Activated CD4-positive, alpha-beta T cell treated with anti-CD3 and anti-CD28 coated beads, Interleukin-2, amount 50 U/mL, for 1 hour (primary cell): ENCODE measurements at places on chromosomes 1 and 21.

- no peak for DNase-seq
Measured at GRCh38 chr1:64480999-64481772, 11.3 kb downstream of the CACHD1 start.

- DNase-seq, result no peak
Measured at GRCh38 chr1:10953505-10954193, 58.8 kb upstream of the TARDBP start.

- no peak for DNase-seq
Measured at GRCh38 chr1:15339570-15339969, 70.1 kb upstream of the EFHD2 start.

- no peak for DNase-seq
Measured at GRCh38 chr1:1013922-1014648, 788 bp downstream of the ISG15 start.

DNA sequence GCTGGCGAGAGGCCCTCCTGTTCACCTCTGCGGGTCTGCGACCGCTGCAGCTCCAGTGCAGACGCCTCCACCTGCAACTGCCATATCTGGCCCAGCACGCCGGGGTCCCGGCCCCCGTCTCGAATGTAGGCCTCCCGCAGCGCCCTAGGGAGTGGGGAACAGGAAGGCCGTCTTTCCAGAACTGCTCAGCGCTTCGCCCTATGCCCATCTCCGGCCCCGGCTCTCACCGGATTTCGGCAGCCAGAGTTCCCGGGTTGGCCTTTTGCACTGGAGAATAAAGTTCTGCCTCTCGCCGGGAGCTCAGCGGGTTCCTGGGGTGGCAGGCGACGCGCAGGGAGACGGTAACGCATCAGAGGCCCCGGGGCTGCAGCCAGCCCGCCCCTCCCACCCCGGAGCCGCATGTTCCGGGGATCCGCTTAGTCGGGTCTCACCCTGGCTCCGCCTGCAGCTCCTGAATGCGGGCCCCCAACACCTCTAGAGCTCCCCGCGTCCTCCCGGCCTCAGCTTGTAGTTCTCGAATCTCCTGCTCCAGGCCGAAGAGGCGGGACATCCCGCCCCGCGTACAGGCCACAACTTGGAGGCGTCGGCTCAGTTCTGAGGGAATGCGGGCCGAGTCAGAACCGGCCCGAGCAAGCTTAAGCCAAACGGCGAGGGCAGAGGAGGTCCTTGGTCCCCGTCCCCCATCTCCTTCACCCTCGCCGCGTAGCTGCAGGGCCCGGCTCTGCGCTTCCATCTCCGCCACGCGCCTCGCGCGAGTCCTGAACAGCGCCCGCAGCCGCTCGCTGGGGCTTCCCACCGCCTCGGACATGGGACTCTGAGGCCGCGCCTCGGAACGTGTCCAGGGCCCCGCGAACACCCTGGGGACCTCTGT is 1.1 kb downstream of the CCDC17 start:
- no peak for DNase-seq

- DNase-seq, result no peak
Measured at GRCh38 chr1:156858959-156859522, at the start of gene INSRR. TSS of gene INSRR (minus strand) at chr1:156859117. CDS start at chr1:156858621, 496 bp downstream.

- no peak for DNase-seq
Measured at GRCh38 chr1:241600496-241600901, 39.7 kb downstream of the CHML start.
